Ovary (tissue), 10 donors: ENCODE measurements at places on chromosomes 3 and 15. TPM values are rescaled to one million over a fixed set of nuclear protein-coding genes. Genes with fewer than 3 reads are reported as not detected.

DNA sequence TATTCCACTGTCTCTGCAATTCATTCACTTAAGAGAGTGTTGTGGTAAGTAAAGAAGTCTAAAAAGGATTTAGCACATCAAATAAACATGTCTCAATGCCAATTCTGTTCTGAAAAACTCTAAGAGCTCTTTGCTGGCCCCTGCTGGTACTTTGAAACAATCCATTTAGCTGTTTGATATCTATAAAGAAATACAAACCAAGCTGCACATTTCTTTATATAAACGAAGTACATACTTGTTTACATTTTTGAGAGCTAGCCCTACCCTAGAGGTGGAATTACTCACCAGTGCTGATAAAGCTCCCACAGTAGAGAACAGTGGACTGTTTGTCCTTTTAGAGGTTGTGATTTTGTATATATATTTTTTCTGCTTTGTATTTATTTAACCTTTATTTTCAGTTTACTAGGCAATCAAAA is 75.5 kb downstream of the NEDD4 start:
- no peak for DNase-seq
- no peaks in the 10 kb centered on the region for H3K36me3 ChIP-seq
- peaks cover 3% of the 10 kb centered on the region for H3K4me1 ChIP-seq
- no peak overlapping the region for H3K27ac ChIP-seq

- no peaks in the 10 kb centered on the region for H3K36me3 ChIP-seq
- H3K27ac ChIP-seq: no peak overlapping the region
Measured at GRCh38 chr3:111227216-111227615, 155.6 kb downstream of the NECTIN3 start.

DNA sequence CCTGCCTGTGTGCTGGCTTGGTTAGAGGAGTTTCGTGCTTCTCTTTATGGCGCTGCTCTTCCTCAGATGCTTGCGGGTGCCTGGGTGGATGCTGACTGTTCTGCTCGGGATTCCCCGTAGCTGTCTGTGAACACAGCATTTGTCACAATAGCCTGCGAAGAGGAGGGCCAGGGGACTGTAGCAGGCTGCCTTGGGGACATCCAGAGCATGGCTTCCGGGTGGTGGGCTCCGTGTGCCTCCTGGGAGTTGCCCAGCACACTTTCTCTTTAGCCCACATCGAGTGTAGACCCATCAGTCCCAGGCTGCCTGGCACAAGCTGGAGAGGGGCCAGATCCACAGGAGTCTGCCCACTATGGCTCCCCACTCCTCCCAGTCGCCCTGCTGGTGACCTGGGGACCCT is 22.4 kb downstream of the LRRK1 start:
- no peak overlapping the region for H3K4me3 ChIP-seq
- no peaks in the 10 kb centered on the region for H3K27me3 ChIP-seq
- H3K27ac ChIP-seq: no peak overlapping the region
- DNase-seq: no peak
- no peaks in the 10 kb centered on the region for H3K36me3 ChIP-seq
- no peaks in the 10 kb centered on the region for H3K4me1 ChIP-seq

GRCh38 chr15:40506964-40507571 is 36.3 kb downstream of the CHST14 start:
- H3K27ac ChIP-seq: no peak overlapping the region
- DNase-seq: peak; percentile 92
- H3K36me3 ChIP-seq: no peaks in the 10 kb centered on the region
- peaks cover 9% of the 10 kb centered on the region for H3K4me1 ChIP-seq
- peak overlapping the region; percentile 24 for H3K4me3 ChIP-seq
- H3K27me3 ChIP-seq: no peaks in the 10 kb centered on the region

Gene LRRN1
- 6.0 TPM for polyA plus RNA-seq

Gene STT3B
- polyA plus RNA-seq: 79.8 TPM

Gene CA12
- polyA plus RNA-seq: 0.16 TPM
